Mesenteric fat pad (tissue), 1 donor: ENCODE measurements at places on chromosomes 5 and 9.

GRCh38 chr5:65142511-65143011 lies 339.2 kb downstream of the ADAMTS6 start:
- DNase-seq: no peak

DNA sequence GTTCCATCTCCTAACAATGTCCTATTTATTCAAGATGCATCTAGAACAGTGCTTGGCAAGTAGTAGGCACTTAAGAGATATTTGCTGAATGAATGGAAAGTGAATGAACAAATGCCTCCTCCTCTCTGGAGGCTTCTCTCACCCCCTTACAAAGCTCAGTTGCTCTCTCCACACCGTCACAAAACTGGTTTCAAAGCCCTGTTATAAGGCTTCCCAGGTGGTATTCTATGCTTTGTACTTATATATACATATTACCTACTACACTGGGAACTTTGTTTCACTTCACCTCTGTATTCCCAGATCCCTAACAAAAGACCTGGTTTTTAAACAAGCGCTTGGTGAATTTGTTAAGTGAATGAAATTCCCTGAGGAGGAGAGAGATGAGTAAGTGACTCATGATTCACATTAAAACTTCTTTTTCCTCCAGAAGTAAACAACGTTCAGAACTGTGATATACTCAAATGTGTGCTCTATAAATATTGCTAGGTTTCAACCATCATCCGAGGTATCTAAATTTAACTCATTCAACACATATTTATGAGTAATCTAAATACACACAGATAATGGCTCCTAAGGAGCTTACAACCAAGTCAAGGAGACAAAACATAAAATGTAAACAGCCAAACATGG lies 36.0 kb downstream of the DENND1A start:
- no peak for DNase-seq

DNA sequence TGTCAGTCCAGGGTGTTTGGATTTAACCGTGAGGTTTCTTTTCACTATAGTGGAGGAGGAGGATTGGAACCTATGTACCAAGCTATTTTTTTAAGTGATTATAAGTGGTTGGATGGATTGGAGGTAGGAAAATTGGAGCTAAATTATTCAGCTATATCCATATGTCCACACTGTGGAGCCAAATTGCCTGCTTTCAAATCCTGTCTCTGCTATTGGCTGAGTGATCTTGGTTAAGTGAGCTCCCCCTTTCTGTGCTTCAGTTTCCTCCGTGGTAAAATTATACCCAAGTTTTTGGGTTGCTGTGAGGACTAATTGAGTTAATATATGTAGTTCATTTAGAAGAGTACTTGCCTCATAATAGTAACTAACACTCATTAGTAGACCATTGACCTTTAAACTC lies 2.5 kb downstream of the CENPP start:
- no peak for DNase-seq

- no peak for DNase-seq
These were observed 36.1 kb upstream of the CCNG1 start for GRCh38 chr5:163401271-163401670.
